ENCODE measurements at places on chromosomes 16 and 17.

DNA sequence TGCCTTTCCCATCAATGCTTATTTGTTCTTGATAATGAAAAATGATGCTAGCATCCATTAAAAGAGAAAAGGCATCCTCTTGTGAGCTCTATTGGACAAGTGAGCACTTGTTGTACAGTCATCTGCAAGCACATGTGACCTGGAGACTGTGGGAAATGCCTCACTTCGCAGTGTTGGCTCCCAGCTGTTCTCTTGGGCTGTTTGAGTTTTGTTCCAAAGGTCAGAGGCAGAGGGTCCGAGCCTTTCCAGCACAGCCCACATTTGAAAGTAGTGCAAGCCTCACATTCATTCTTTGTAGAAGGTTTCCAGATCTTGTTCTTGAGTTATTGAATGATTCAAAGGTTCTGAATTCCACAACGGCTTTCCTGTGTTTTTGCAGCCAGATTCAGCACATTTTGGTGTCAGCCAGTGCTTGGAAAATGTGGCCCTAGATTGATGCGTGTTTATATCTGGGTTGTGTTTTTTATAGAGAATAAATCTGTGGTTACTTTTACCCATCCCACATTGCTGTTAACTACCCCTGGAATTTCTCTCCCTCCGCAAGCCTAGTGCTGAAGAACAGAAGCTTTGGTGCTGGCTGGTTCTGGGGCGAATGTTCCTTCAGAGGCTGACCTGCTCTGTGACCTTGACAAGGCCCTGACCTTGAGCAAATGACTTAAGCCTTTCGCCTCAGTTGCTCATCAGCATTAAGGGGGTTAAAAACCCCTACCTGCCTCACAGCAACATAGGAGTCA is 49.8 kb downstream of the CDH1 start:
- DNase-seq, result no peak

DNA sequence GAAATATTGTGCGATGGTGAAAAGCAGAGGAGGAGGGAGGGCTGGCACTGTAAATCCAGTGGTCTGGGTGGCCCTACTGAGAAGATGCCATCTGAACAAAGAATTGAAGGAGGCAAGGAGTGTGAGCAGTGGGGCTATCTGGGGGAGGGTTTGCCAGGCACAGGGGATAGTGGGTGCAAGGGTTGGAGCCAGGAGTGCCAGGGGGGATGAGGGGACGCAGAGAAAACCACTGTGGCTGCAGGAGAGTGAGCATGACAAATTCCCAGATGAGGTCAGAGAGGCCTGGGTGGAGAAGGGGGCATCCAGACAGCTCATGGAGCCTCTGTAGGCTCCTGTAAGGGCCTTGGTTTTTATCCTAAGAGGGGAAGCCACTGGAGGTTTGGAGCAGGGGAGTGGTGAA is 4.8 kb downstream of the XYLT2 start:
- no peak for DNase-seq

GRCh38 chr17:72775919-72776318 is 316.6 kb downstream of the SLC39A11 start:
- DNase-seq, result no peak

DNA sequence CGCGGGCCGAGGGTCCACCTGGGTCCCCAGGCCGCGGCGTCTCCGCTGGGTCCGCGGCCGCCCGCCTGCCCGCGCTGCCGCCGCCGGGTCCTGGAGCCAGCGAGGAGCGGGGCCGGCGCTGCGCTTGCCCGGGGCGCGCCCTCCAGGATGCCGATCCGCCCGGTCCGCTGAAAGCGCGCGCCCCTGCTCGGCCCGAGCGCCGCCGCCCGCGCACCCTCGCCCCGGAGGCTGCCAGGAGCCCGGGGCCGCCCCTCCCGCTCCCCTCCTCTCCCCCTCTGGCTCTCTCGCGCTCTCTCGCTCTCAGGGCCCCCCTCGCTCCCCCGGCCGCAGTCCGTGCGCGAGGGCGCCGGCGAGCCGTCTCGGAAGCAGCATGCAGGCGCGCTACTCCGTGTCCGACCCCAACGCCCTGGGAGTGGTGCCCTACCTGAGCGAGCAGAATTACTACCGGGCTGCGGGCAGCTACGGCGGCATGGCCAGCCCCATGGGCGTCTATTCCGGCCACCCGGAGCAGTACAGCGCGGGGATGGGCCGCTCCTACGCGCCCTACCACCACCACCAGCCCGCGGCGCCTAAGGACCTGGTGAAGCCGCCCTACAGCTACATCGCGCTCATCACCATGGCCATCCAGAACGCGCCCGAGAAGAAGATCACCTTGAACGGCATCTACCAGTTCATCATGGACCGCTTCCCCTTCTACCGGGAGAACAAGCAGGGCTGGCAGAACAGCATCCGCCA is 504 bp downstream of the FOXC2 start:
- no peak for DNase-seq

DNA sequence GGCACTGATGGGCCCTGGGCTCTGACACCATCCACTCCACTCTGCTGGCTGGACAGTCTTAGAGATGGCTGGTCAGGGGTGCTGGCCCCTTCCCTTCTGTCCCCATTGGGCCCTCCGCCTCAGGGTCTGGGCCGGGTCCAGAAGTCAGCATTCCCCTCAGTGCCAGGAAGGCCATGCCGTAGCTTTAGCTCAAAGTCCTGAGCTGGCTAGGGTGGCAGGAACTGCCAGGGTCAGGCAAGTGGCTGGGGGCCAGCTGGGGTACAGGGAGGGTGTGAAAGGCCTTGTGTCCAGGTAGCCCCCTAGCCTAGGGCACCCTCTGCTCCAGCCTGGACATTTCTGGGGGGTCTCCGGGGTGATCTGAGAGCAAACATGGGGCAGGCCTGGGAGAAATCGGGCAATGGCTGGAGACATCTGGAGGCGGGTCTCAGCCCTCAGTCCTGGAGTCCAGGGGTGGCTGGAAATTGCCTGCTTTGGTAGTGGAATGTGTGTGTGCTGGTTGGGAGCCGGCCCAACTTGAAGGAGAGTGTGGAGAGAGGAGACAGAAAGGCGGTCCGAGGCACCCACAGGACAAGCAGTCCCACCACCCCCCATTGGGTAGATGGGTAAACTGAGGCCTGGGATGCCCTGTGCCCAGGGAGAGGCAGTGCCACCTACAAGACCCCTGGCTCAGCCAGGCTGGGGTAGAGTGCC is 32.5 kb downstream of the TPSG1 start:
- DNase-seq, result no peak

GRCh38 chr17:82930924-82931698 is 91.3 kb upstream of the ZNF750 start:
- no peak for DNase-seq

DNA sequence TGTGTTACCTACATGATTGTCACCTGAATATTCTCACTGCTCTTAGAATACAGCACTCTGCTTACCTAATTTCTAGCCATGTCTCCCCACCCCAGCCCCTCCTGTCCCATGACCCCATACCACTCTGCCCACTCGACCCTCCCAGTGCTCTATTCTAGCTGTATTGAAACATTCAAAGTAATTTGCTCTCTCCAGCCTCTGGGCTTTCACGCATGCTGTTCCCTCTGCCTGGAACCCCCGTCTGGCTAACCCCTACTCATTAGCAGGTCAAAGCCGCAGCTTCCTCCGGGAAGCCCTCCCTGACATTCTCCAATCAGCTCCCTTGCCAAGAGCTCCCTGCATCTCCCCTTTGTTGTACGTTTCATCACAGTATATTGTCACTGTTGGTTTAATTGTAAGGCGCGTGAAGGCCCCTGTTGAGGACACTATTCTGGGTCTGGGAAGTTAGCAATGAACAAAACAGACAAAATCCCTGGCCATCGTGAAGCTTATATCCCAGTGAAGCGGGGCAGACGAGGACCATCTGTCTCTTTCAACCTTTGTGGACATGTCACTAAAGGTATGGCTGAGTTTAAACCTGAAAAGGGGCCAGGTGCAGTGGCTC is 72.3 kb upstream of the LHX1 start:
- no peak for DNase-seq

GRCh38 chr17:7283471-7284216 is 2.1 kb downstream of the SLC2A4 start:
- DNase-seq, result no peak

DNA sequence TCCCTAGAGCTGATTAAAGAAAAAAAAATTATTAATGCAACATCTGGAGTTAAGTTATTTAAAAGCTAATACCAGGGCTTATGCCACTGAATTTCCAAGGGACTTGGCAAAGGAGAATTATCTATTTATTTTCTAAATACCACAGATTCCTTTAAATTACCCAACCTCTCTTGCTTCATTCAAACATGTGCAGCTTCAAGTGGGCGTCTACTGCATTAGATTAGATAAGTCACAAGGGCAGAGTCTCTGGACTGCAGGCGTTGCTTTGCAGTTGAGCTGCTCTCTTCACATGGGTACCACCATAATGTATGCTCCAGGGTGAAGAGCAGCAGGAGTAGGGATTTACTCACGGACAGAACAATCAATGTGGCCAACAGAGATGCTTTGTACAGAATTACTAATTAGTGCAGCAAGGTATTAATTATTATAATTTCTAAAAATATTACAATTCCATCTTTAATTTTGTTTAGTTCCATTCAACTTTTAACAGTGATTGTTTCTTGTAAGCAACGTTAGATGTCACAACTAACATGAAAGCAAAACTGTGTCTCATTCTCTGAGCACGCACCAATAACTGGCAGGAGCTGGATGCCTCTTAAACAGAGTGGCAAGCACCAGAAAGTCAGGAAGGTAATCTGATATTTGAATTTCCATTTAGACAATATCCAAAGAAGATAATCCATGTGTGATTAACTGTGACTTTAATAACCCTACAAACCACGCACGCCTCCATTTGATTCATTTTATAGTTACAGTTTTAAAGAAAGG is 214.2 kb downstream of the STX8 start:
- no peak for DNase-seq

Measured in CD4-positive, alpha-beta T cell (primary cell).